ENCODE measurements at places on chromosomes 2 and 18.

GRCh38 chr2:135168204-135168856, 116.2 kb downstream of the RAB3GAP1 start:
- no peak for DNase-seq

DNA sequence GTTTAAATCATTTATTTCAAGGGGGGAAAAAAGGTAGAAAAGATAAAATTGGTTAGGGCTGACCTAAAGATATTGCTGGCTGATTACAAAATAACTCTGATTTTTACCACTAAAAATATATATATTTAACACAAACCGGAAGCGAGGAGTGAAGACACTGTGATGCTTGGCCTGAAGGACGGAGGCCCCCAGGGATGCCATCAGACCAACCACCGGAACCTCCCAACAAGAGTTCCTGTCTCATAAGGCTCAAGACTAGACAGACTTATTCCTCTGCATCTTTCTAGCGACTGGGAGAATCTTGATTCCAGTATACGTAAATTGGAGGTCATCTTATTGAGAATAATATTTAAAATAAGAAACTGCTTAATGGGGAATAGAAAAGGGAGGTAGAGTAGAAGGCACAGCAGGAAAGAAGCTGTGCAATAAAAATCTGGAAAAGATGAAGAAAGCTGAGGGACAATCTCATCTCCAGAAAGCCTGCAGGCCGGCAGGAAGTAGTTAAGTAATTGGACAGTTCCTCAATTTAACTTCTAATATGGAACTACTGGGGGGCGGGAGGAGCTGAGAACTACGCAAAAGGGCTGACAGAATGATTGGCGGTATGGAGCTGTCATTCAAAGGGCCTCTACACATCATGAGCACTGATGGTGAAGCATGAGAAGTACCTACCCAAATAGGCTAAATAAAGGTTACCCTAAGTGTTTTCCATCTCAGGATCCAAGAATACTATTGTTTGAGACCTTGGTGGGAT, 91.1 kb downstream of the DTNB start:
- DNase-seq: no peak

DNA sequence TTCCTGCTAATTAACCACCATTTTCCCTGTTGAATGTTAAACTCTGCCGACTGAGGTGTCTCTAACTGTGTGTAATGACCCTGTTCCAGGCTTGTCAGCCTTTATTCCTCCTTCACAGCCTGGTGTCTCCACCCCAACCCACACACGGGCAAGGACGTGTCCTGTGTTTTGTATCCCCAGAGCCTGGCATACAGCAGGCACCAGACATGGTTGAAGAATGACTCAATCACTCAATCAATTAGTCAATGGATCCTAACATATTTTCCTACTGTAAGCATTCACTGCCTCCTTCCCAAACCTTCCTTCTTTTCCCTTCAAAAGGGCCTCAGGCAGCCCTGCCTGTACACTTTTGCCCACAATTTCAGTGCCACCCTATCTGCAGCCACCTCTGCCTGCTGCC, 2.7 kb upstream of the TNS1 start:
- no peak for DNase-seq

GRCh38 chr2:164388511-164388910, 232.8 kb downstream of the GRB14 start:
- DNase-seq: no peak

DNA sequence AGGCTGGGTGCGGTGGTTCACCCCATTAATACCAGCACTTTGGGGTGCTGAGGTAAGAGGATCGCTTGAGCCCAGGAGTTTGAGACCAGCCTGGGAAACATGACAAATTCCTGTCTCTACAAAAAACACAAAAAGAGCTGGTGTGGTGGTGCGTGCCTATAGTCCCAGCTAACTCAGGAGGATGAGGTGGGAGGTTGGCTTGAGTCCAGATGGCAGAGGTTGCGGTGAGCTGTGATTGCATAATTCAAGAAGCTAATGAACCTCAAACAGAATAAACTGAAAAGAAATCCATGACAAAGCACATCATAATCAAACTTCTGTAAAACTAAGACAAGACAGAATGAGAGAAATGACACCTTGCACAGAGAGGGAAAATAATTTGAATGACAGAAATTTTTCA, 54.8 kb downstream of the SEMA4F start:
- DNase-seq: no peak

DNA sequence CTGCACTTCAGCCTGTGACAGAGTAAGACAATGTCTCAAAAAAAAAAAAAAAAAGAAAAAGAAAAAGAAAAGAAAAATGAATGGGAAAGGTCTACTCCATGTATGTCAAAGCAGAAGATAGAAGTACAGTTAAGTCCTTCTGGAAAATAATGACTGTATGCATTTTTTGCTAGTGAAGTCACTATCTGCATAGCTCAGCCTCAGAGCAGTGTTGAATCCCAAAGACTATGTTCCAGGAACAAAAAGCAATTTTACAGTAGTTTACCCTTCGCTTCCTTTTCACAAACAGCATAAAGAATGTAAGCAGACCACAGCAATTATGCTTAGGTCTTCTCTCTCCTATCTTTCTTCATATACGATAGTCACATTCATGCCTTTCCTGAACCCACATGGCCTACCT, 497.4 kb downstream of the CMPK2 start:
- no peak for DNase-seq

DNA sequence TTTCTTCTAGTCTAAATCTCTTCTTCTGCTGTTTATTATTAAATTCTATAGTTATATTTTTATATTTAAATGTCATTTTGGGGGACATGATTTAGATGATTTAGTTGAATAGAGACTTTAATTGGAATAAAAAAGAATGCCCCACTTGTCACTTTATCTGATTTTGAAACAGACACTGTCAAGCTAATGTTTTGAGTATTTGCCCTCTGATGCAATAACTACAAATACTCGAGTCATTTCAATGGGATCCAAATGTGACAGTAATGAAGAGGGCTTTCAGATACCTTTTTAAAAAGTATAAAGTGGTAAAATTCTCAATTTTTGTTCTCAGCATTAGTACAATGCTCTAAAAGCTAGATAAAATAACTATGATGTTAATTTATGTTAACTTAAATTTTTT, 257.3 kb upstream of the SESTD1 start:
- DNase-seq: no peak

DNA sequence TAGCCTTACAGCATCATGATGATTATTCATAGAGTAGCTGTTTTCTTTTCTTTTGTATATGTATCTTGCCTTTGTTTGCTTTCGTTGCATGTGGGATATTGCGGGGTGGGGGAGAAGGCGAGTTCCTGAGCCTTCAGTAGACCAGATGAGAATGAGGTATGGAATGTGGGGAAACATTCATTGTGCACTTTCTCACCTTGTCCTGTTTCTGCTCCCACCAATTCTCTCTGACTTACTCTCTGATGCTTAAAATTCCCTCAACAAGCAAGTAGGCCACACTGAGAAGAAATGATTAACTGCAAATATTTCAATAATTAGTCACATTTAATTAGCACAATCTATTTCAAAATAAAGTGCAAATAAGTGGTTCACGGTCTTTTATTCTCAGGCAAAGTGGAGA, 31.0 kb downstream of the GKN2 start:
- no peak for DNase-seq

DNA sequence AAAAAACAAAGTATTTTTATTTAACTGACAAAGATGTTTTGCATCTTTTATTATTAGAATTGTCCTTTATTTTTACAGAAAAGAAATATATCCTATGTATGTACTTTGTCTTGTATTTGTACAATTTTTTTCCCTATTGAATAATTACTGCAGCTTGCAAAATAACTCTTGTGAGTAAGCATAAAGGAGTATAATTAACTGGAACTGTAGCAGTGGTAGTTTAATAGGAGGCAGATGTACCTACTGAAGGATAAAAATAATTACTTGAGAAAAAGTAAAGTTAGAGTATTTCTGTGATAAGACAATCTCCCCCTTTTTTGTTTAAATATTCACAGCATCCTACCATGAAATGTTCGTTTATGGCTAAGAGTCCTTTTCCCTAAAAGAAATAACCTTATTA, 34.7 kb downstream of the EHBP1 start:
- DNase-seq: no peak

DNA sequence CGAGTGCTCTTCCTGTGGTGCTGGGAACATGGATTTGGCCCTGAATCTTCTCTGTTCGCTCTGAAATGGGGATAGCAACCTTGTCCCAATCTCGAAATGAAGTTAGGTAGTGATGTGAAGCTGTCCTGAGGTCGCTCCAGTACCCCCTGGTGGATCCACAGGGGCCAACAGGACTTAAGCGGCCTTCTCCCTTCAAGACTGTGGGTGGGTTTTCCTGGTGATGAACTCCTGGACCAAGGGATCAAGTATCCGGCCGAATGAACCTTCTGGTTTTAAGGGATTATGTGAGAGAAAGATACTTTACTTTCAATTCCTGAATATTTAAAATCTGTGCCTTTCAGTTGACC, 156.5 kb downstream of the NAPG start:
- no peak for DNase-seq

- no peak for DNase-seq
Observed at GRCh38 chr18:36380173-36380827, 82.8 kb downstream of the FHOD3 start.

GRCh38 chr2:178506524-178506923, 26.3 kb downstream of the PLEKHA3 start:
- no peak for DNase-seq

GRCh38 chr2:118902266-118903028, 39.5 kb upstream of the MARCO start:
- DNase-seq: no peak

DNA sequence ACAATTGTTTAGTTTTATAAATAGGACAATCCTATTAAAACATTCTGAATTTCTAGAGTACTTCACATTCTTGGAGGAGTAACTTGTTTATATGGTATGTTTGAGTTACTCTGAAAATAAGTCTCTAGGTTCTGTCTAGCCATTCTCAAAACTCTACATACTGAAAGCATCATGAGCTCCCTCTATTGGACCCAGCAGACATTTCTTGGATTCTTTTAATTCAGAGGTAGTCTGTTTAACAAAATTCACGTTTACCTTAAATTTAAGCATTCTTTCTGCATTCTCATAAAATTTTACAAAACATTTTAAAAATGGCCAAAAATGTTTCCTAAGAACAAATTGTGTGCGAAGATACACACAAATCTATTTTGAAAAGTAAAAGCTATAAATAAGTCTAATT, 15.3 kb downstream of the SP9 start:
- DNase-seq: peak; percentile 6

- DNase-seq: peak; percentile 32
Observed at GRCh38 chr2:210617732-210618330, 61.4 kb downstream of the CPS1 start.

- no peak for DNase-seq
Observed at GRCh38 chr2:182023235-182023634, 37.6 kb downstream of the PPP1R1C start.

DNA sequence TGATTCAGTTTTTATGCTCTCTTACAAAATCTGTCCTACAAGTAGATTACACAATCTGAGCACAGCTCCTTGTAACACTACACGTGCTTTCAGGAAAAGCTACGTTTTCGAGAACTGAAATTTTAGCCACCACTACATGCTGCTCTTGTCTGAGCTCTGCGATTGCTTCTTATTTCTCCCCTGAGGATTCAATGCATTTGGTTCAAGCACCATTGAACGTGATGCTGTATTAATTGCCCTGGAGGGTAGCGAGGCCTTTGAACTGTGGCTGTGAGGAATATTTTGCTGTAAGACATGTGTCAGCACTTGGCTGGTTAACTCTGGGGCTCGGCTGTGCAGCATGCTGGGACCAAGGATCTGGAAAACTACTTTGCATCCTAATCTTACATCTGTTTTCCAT, 405.8 kb downstream of the EPHA4 start:
- no peak for DNase-seq

DNA sequence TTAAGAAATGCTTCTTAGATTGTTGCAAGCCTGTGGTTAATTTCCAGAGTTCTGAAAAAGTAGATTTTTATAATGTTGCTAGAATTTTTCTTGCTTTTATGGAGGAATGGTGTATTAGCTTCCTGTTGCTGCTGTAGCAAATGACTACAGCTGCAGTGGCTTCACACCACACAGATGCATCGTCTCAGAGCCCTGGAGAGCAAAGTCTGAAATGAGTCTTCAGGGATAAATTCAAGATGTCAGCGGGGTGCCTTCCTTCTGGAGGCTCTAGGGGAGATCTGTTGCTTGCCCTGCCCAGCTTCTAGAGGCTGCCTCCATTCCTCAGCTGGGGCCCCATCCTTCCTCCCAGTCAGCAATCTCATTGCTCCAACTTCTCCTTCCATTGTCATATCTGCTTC, 187.8 kb downstream of the ZNF516 start:
- DNase-seq: no peak

- no peak for DNase-seq
Observed at GRCh38 chr2:134314681-134315368, 61.0 kb downstream of the MGAT5 start.

DNA sequence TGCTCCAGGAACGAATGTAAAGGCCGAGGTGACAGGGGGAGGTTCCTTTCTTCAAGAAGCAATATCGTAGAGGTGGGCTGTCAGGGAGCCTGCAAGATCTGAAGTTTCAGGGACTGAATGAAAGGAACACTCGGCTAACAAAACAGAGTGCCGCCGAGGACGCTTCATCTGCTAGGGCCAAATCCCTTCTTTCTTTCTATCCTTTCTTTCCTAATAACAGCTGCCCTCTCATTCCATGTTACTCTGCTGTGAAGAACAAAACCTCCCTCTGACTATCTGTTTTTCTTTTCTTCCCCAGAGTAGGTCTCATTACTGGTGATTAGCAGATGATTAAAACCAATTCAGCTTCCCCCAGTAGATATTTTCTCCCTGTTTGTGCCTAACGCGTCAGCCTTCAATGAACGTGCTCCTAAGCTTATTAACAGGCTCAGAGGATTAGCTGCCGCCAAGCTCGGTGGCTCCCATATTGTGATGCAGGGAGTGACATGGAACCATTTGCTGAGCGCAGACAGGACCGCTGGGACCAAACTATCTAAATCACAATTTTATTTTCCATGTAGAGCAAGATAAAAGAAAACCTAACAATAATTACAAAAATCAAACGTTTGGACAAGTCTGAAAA, 414.6 kb downstream of the TMEM182 start:
- no peak for DNase-seq

DNA sequence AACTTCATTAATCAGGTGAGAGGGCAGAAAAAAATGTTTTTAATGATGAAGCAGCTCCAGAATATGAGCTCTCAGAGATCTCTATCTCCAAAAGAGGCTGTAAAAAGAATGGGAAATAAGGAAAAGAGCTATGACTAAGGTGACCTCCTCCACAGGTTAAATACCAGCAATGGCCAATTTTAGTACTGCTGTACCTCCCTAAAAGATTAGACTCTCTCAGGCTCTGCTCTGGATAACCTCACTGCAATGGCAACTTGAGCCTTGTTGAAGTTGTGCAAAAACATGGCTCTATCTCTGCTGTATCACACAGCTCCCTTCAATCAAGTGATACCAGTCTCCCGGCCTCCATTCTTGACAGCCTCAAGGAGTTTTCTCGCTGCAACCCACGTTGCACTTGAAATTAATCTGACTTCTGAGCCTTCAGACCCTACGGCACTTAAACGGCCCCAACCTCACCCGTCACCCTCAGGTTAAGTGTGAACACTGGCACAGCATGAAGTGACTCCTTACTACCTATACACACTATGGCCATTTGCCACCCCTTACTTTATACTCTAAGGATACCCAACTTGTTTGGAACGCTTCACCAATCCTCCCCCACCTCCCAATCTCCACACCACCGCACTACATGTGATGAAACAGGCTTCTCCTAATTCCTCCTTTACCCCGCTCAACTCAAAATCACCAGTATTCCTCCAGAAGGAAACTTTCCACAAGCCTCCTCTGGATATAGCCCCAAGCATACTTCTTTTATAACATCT, 36.3 kb downstream of the SMAD2 start:
- no peak for DNase-seq

GRCh38 chr18:59660786-59661743, 36.2 kb downstream of the CCBE1 start:
- DNase-seq: no peak
